ENCODE measurements at places on chromosomes 11 and 22.

DNA sequence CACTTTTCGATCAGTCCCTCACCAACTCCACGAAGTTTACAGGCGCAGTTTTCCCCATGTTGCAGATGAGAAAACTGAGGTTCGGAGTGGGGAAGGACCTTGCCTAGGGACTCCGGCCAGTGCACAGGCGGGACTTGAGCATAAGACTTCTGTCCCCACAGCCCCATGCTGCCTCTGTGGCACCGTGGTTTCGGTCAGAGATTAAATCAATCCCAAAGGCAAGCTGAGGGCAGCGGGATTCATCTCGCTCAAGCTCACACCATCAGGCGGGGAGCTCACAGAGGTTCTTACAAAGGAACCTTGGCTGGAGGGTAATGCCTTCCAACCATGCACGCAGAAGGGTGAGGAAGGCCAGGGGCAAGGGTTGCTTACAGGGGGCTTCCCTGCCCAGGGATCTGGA lies 115.5 kb downstream of the PHF21B start:
- DNase-seq: no peak

- DNase-seq: no peak
These were observed 12.2 kb downstream of the FAR1 start for GRCh38 chr11:13680501-13681264.

- DNase-seq: no peak
These were observed at the start of gene SAA4 for GRCh38 chr11:18236664-18237356. Gene SAA4, minus strand, starts transcription at chr11:18236802. Its CDS starts 876 bp downstream, at chr11:18235926.

GRCh38 chr11:132119573-132119972 lies 749.2 kb downstream of the NTM start:
- DNase-seq: no peak

GRCh38 chr22:23106906-23107367 lies 34.9 kb downstream of the RSPH14 start:
- no peak for DNase-seq

GRCh38 chr11:135004495-135004894 lies 592.5 kb upstream of the B3GAT1 start:
- DNase-seq: no peak

DNA sequence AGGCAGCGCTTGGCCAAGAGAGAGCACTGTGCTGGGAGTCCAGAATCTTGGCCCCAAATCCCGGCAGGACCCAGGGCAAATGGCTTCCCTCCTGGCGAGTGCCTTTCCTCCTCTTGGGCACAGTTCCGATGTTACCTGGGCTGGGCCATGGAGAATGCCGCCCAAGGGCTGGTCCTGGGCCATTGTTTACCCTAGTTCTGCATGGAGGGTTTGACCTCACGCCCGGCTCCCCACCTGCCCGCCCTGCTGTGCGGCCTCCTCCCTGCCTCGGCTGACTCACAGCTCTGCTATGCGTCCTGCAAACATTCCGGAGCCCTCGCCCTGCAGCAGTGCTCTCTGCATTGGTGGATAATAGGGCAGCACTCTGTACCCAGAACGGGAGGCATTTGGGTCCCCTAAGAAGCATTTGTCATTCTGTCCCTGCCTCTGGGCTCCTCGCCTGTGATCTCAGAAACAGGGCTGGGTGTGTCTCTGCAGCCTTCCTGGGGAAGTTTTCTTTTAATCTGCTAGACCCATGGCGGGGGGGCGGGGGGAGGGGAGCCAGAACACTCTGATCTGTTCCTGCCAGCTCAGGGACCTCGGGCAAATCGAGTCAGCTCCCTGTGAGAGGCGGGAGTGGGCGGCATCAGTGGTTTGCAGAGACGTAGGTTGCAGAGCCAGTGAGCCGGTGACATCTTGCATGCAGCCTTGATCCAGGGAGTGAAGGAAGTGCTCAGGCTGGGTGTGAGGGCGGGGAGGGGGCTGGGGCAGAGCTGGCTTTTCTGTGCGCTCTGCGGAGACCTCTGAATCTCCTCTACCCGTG lies 32.9 kb upstream of the SMIM38 start:
- peak; percentile 89 for DNase-seq

- DNase-seq: no peak
These were observed 878.5 kb upstream of the LRRC4C start for GRCh38 chr11:42337786-42338455.

DNA sequence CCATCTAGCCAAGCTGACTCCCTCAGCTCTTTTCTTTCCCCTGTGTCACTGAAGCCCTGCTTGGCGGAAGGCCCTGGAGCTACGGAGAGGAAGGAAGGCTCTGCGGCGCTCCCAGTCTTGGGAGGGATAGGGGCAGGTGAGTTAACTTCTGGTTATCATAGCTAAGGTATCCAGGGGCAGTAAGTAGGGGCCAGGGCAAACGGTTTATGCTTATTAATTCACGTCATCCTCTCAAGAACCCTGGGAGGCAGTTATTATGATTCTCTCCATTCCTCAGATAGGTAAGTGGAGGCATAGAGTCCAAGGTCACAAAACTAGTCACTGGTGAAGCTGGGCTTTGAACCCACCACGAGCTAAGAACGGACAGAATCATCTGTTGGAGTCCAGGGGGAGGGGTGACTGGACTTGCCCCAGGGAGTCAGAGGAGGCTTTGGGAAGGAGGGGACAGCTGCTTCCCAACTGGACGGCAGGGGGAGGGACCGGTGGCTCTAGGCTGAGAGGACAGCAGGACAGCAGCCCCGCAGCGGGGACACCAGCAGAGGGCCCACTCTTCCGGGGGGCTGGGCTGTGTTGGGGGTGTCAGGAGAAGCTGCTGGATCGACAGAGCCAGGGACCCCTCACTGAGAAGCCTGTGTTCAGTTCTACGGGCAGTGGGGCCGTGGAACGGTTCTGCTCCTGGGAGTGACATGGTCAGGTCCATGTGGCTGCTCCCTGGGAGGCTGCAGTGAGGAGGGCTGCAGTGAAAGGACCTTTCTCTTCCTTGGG lies 3.5 kb downstream of the BAIAP2L2 start:
- DNase-seq: no peak

DNA sequence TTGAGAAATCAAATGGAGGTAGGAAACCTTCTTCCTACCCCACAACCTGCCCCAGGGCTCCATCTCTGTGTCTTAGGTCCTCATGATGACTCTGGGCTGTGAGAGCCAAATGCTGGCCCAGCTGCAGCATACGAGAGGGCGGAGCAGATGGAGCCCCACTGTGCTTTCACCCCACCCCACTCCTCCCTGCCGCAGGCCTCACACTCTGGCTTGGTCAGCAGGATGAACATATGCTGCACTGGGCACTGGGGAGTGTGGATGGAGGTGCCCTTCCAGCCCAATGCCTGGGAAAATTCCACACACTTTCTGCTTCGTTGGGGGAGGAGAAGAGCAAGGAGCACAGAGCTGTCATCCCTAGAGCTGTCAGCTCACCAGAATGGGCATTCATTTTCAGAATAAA lies 271.6 kb upstream of the CADM1 start:
- no peak for DNase-seq

GRCh38 chr22:23281406-23282088 lies 101.2 kb downstream of the BCR start:
- peak; percentile 82 for DNase-seq

DNA sequence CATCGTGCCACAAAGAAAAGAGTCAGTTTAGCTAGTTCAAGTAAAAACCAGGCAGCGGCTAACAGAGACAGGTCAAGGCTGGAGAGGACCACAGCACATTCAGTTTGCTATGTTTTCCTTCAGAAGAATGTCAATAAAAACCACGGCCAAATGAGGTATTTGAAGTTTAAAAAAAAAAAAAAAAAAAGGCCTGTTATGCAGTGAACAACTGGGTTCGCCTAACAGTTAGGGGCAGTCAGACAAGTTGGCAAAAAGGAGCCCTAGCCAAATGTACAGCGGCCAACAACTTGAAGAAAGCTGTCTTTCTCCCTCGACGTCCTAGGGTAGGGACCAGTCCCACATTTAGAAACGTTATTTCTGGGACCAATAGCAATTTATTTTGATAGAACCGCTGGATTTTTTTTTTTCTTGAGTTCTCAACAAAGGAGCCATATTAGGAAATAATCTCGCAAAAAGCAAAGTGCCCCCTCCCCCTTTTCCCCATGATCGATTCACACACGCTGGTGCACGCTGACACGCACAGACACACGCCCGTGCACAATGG lies 237.8 kb downstream of the TTC28 start:
- no peak for DNase-seq

DNA sequence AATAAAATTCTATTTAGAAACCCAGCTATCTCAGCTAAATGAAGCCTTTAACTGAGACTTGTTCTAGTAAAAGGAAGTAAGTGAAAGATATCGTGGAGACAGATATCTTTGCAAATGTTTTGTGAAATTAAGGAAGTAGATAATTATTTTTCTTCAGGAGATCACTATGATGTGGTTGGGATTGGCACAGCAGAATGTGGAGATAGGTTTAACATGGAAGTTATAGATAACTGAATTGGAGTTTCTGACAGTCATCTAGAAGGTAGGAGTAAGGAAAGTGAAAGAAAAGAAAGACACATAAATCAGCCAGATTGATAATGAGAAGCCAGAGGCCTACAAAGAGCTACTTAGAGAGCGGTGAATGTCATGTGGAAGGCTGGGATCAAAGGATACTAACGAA lies 4.7 kb upstream of the CASP5 start:
- no peak for DNase-seq

GRCh38 chr11:118427707-118428106 lies 8.6 kb upstream of the KMT2A start:
- no peak for DNase-seq

DNA sequence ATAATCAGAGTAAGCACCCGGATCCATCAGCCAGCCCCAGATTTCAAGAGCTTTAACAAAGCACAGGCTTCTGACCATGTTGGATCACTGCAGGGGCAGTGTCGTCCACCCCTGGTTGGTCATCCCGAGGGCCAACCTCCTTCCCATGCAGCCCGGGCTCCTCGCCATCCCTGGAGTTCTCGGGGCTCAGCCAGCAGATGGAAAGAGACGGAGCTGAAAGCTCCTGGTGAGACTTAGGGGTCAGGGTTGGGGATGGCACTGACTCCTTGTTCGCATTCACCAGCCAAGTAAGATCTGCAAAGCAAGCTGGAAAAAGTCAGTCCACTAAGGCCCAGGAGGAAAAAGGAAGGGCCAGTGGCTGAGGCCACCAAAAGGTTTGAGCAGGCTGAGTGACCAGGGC lies 888.9 kb downstream of the BRD1 start:
- DNase-seq: no peak

GRCh38 chr11:71304045-71304444 lies 51.7 kb upstream of the SHANK2 start:
- no peak for DNase-seq

DNA sequence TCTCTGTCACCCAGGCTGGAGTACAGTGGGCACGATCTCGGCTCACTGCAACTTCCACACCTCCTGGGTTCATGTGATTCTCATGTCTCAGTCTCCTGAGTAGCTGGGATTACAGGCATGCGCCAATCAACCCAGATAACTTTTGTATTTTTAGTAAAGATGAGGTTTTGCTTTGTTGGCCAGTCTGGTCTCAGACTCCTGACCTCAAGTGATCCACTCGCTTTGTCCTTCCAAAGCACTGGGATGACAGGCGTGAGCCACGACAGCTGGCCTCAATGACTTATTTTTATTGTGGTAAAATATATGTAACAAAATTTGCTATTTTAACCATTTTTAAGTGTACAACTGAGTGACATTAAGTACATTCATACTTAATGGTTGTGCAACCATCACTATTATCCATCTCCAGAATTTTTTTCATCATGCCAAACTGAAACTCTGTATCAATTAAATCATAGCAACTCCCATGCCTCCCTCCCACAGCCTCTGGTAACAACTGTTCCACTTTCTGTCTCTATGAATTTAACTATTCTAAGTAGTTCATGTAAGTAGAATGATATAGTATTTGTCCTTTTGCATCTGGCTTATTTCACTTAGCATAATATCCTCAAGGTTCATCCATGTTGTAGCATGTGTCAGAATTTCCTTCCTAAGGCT lies 50.7 kb upstream of the CWF19L2 start:
- DNase-seq: no peak

GRCh38 chr11:108253176-108253575 lies 30.3 kb downstream of the ATM start:
- DNase-seq: no peak

DNA sequence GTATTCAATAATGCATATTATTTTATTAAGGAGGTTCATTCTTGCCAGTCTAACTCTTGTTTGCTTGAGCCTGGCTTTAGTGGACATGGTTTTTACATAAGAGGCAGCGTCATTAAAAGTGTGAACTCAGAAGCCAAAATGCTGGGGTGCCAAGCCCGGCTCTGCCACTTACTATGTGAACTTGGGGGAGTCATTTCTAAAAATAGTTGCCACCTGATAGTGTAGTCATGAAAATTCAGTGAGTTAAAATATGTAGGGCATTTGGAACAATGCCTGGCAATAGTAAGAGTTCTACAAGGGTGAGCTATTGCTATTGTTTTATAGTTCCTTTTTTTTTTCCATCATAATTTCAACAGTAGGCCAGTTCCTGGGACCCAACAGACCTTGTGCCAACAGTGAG lies 49.9 kb downstream of the TENM4 start:
- no peak for DNase-seq

GRCh38 chr22:40484906-40485669 lies 114.7 kb downstream of the SGSM3 start:
- no peak for DNase-seq

DNA sequence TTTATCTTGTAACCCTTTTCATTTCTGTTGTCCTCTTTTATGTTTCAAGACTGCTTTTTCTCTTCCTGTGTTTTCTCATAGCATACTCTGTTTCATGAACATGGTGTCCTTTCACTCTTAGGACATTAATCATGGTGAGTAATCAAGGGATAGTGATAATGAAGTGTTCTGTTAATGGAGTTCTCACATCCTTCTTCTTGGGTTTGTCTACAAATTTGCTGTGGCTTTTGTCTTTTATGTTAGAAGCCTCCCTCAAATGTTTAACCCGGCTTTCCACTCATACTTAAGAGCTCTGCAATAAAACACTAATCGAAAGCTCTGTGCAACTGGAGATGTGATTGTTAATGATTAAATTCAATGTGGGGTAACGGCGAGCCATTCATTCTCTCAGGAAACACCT lies 593.6 kb downstream of the NELL1 start:
- no peak for DNase-seq

DNA sequence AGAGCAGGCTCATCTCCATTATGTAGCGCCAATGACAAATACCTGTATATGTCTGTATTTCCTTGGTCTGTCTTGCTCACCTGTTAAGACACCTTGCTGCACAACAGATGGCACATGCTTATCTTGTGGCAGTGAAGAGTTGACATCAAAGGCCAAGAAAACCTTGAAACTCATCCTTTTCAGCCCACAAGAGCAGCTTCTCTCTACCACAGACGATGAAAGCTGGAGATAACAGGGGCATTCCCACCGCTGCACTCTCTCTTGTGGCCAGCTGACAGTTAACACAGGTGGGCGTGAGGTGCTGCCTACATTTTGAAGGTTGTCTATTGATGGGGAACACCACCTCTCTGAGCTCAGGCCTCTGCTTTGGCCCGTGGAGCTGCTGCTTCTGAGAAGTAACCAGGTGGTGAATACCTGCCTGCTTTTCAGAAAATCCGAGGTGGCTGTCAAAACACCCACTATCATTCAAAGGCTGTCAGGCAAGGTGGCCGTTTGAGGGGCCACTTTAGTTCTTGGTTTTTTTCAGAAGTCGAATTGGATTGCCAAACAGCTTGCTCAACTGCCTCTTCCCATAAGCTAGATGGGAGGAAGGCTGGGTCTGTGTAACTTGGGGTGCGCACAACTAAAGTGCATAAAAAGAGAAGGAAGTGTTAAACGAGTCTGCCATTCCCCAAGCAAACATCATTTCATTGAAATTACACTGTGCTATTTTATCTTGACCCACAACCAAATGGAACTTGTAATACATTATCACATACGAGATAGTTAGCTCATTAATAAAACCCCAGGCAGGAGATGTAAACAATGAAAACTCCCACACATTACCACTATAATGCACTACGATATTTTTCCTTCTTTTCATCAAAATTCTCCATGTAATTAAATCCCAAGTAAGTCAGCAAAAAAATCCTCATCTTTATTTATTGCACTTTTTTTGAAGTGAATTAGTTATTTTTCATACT lies 87.1 kb upstream of the RAG2 start:
- peak; percentile 9 for DNase-seq

All from activated CD4-positive, alpha-beta T cell treated with anti-CD3 and anti-CD28 coated beads for 4 hours (primary cell).